CD8-positive, alpha-beta memory T cell (primary cell): ENCODE measurements at places on chromosomes 13 and 19. TPM values are rescaled to one million over a fixed set of nuclear protein-coding genes. Genes with fewer than 3 reads are reported as not detected.
A peak's percentile ranks its signal among the peaks of the same experiment; 100 is the strongest.

Gene KLK2
- not detected for total RNA-seq

Gene EML2
- 122 TPM for total RNA-seq

DNA sequence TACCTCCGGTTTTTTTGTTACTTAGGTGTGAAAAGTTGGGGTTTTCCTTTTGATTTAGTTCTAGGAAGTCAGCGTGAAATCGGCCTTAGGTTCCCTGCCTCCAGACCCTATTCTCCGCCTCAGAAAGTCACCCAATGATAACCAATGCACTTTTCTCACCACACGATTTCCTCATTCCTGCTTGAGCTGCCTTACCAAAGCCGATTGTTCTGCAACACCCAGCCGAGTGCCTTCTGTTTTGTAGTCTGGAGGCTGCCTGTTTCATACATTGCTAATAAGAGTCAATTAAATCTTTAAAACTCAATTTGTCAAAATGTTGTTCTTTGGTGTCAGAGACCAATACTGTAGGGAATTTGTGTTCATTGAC, 39.7 kb downstream of the GJA3 start:
- H3K27me3 ChIP-seq = no peaks in the 10 kb centered on the region
- H3K36me3 ChIP-seq = no peaks in the 10 kb centered on the region
- peak overlapping the region; percentile 38 for H3K27ac ChIP-seq
- peak overlapping the region; percentile 32 for H3K4me3 ChIP-seq
- peaks cover 9% of the 10 kb centered on the region for H3K4me1 ChIP-seq

- no peaks in the 10 kb centered on the region for H3K27me3 ChIP-seq
- DNase-seq = no peak
- no peaks in the 10 kb centered on the region for H3K4me1 ChIP-seq
- H3K4me3 ChIP-seq = no peak overlapping the region
These were observed 102.8 kb downstream of the PCDH17 start for GRCh38 chr13:57734306-57734705.
